ENCODE measurements at places on chromosomes 2 and 18.

GRCh38 chr2:189297446-189297845 is 117.9 kb upstream of the COL5A2 start:
- H3K4me3 ChIP-seq, result no peak overlapping the region
- H3K27ac ChIP-seq, result no peak overlapping the region
- H3K4me1 ChIP-seq, result peaks cover 5% of the 10 kb centered on the region
- DNase-seq, result no peak

GRCh38 chr18:58977223-58977622 is 112.5 kb downstream of the ZNF532 start:
- peaks cover 34% of the 10 kb centered on the region for H3K36me3 ChIP-seq
- H3K4me3 ChIP-seq, result no peak overlapping the region
- no peaks in the 10 kb centered on the region for H3K27me3 ChIP-seq
- no peak for DNase-seq
- peak overlapping the region; percentile 74 for H3K27ac ChIP-seq
- H3K4me1 ChIP-seq, result peaks cover 11% of the 10 kb centered on the region

DNA sequence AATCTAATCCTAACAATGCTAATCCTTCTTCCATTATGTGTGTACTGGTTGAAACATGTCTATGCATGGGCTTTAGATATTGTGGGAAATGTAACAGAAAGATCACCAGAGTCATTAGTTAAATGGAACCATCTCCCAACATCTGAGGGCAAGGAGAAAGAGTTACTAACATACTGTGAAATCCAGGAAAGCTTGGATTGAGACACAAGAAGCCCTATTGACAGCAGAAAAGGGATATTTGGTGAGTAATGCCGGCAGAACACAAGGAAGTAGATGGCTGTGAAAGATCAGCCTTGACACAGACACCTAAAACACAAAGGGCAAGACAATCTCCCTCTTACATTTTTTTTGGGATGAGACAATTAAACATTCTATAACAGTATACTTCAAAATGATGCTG is 28.5 kb upstream of the LAMA1 start:
- DNase-seq, result no peak
- no peak overlapping the region for H3K4me3 ChIP-seq
- no peaks in the 10 kb centered on the region for H3K27me3 ChIP-seq
- H3K27ac ChIP-seq, result no peak overlapping the region
- H3K36me3 ChIP-seq, result no peaks in the 10 kb centered on the region

DNA sequence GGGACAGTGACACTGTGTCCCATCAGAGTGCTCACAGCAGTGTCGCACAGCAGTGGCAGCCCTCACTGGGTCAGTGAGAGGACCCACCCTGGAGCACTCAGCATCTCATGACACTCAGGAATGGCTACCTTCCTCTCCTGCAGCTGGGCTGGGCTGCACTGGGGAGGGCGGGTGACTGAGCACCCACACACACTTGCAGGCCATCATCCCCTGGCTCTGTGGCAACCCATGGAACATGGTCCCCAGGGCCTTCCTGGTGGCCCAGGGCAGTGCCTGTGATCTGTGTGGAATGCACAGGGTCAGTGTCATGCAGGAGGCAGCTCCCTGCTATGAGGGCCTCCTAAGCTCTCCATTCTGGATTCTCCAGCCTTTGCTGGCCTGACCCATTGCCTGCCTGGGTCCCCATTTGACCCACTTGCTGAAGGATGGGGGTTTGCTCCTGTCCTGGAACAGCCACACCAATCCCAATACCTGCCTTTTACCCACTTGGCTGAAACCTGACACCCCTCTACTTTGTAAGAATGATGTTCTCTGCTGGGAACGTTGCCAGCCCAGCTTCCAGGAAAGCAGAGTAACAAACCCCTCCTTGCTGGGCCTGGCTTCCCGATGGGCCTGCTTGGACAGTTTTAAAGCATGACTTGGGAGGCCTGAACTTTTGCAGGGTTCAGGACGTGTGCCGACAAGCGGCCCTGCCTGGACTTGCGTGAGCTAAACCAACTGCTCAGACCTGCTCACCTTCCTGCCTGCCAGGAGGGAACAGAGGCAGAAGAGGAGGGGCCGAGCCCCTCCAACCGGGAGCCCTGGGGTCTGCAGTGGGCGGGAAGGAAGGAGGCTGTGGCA is 13.7 kb downstream of the HS6ST1 start:
- H3K4me1 ChIP-seq, result peaks cover 61% of the 10 kb centered on the region
- H3K27me3 ChIP-seq, result no peaks in the 10 kb centered on the region
- H3K4me3 ChIP-seq, result no peak overlapping the region
- no peaks in the 10 kb centered on the region for H3K36me3 ChIP-seq
- peak overlapping the region; percentile 19 for H3K27ac ChIP-seq

DNA sequence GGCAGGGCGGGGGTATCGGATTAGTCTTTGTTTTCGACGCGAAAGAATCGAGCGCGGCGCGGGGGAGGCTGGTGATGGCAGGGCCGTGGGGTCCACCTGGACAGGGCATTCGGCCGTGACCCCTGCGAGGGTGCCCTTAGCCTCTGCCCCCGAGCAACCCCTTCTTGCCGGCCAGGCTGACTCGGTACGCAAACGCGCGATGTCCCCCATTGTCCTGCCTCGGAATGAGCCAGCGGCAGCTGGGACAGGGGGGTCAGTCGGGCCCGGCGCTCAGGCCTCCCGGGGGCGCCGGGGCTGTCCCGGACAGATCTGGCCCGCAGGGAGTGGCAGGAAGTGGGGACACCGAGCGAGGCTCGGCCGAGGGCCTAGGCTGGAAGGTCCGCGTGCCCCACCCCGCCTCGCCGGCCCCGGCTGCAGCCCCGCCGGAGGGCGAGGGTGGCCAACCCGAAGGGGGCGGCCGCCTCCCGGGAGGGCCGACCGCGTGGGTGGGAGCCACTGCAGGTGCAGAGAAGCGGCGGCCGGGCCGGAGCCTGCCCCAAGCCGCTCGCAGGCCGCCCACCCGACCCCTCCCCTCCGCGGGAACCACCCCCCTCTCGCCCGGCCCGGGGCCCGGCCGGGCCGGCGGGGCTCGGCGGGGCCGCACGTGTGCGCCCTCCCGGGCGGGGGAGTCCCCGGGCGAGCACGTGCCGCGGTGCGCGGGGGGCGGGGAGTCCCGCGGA is at the start of gene TET3:
TET3 (plus strand) TSS at position 708 of the 719 bp plus-strand sequence. CDS start 1,494 bp downstream, outside the sequence.
- H3K36me3 ChIP-seq, result no peaks in the 10 kb centered on the region
- H3K27me3 ChIP-seq, result no peaks in the 10 kb centered on the region
- H3K4me1 ChIP-seq, result peaks cover 65% of the 10 kb centered on the region
- DNase-seq, result no peak

DNA sequence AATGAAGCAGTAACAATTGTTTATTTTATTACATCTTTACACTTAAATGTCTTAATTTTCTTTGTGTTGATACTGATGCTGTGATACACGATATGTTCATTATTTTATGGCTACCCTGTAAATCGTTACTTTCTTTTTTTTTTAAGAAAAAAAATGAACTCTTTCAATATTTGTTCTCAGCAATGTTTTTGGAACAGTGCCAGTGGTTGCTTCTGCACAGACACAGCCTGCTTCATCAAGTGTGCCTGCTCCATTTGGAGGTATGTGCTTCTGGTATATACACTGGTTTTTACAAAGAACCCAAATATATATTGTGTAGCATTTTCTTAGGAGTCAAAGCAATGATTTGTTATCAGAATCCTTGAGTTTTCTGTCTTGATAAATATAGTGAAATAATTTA is 62.2 kb upstream of the SCYGR2 start:
- peaks cover 64% of the 10 kb centered on the region for H3K36me3 ChIP-seq
- DNase-seq, result no peak
- no peaks in the 10 kb centered on the region for H3K27me3 ChIP-seq
- no peaks in the 10 kb centered on the region for H3K4me1 ChIP-seq
- H3K27ac ChIP-seq, result no peak overlapping the region

- DNase-seq, result no peak
- peaks cover 19% of the 10 kb centered on the region for H3K4me1 ChIP-seq
- H3K27me3 ChIP-seq, result no peaks in the 10 kb centered on the region
- no peak overlapping the region for H3K4me3 ChIP-seq
These were observed 4.5 kb downstream of the HAAO start for GRCh38 chr2:42787788-42788477.

DNA sequence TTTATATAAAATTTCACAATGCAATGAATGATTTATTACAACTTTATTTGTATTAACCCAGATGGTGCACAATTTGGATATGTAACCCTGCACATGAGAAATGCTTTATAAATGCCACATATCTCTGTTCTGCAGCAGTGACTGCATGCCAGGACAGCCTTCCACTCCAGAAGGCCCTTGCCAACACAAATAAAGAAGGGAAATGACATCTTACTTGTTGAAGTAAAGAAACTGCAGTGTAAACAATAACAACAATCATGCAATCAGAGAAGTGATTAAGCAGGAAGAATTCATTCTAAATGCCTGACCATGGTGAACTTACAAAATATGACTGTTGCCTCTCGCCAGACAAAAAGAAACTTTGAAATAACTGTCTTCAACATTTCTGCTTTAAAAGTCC is 129.9 kb upstream of the CHST9 start:
- no peaks in the 10 kb centered on the region for H3K4me1 ChIP-seq
- no peak for DNase-seq
- H3K4me3 ChIP-seq, result no peak overlapping the region

Measured in tibial artery (tissue), 4 donors.